ENCODE measurements at places on chromosomes 4 and X. TPM values are rescaled to one million over a fixed set of nuclear protein-coding genes. Genes with fewer than 3 reads are reported as not detected.

GRCh38 chr4:142169216-142169615 lies 532.8 kb downstream of the IL15 start:
- no peak for DNase-seq

DNA sequence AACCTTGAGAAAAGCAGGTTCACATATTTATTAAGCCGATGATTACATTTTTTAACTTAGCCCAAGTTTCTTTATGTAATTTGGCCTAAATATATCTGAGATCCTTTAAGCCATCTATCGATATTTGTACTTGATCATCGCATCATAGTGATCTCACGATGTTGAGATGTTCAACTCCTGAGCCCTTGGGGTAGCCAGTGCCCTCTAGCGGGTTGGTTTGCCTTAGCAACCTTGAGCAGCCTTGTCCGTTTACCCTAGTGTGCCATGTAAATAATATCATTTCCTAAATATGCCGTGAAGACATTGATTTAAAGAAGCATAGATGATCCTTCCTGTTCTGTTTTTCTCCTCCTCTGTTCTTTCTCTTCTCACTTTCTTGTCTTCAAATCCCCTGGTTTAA lies 432.2 kb downstream of the RPA4 start:
- no peak for DNase-seq

DNA sequence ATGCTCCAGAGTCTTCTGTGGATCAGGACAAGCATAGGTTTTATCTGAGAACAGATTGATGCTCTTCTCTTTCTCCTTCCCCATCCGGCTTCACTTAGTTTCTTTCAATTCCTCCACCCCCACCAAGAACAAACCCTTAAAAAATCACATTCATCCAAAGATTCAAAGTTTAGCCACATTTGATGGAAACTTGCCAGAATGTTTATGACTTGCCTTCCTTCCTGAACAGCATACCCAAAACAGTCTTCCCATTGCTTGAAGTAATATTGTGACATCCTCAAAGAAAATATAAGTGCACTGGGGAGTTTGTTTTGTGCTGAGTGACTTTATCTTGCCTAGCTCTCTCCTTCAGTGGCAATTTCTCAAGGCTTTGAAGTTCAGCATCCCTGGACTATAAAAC lies 83.0 kb downstream of the MAGEB17 start:
- no peak for DNase-seq

GRCh38 chr4:64780664-64781063 lies 371.4 kb upstream of the TECRL start:
- DNase-seq, result no peak

DNA sequence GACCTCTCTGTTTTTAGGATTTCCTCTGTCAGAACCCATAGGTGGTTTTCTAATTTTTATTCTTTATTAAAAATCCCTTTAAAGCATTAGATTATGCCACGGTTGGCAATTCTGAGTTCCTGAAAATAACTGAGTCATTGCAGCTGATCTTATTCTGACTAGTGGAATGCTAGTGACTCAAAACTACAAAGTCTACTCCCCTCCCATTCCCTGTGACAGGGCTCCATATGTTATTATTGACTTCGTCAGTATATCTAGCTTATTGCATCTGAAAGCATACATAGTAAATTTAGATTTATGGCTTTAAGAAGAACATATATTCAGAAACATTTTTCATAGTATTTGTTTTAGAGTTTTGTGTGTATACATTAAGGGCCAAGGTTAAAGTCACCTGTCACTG lies 38.5 kb downstream of the HERC3 start:
- no peak for DNase-seq

DNA sequence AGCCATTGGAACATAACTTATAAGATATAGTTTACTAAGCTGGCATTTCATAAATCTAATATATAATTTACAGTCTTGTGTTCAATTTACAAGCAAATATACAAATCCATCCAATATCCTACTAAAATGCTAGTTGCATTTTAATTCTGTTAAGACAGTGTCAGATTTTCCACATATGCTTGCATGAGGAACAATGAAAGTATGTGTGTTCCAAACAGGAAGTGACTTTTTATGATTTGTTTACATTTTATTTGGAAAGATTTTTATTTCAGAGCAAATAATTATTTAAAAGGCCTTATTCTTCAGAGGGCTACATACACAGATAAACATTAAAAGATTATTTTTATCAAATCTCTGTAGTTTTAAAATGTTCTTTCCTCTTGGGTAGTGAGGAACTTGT lies 130.1 kb downstream of the KLHL34 start:
- no peak for DNase-seq

- no peak for DNase-seq
These were observed 46.3 kb downstream of the TBCK start for GRCh38 chr4:106269711-106270110.

Gene KCNIP4
- total RNA-seq, result not detected

Gene REELD1
- total RNA-seq, result 1.7 TPM

Gene REPS2
- total RNA-seq, result 0.60 TPM

Gene GAGE1
- total RNA-seq, result not detected

Gene TMEM31
- not detected for total RNA-seq

Gene PFKFB1
- total RNA-seq, result 0.49 TPM

Gene RPS6KA6
- total RNA-seq, result not detected

Data from CD4-positive, alpha-beta T cell (primary cell).